ENCODE measurements at places on chromosomes 6 and 20. TPM values are rescaled to one million over a fixed set of nuclear protein-coding genes. Genes with fewer than 3 reads are reported as not detected.

DNA sequence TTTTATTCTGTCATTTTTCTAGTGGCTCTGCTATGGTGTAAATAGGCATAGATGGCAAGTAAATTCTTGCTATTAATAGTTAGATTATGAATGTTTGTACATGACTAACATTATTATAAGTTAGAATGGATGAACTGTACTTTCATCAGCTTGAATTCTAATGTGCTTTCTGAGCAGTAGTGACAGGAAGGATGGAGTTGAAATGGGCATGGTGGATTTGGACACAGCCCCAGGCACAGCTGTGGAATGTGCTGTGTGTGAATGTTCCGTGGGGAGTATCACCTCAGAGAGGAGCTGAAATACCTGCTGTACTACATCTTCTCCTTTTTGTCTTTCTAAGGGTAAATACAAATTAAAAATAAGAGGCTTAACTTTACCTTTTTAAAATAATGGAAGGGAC is 66.8 kb downstream of the FBXO5 start:
- no peak for DNase-seq

- no peak for DNase-seq
These were observed 26.8 kb upstream of the TBX18 start for GRCh38 chr6:84791233-84791632.

GRCh38 chr20:44997668-44998067 is 31.4 kb downstream of the STK4 start:
- DNase-seq, result no peak

DNA sequence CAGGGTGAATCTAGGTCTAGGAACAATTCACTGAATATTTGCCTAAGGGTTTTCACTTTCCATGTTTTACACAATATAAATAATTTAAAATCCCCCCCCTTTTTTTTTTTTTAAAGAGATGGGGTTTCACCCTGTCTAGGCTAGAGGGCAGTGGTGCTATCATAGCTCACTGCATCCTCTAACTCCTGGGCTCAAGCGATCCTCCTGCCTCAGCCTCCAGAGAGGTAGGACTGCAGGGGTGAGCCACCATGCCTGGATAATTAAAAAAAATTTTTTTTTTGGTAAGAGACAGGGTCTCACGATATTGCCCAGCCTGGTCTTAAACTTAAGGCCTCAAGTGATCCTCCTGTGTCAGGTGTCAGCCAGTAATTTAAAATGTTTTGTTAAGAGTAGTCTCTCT is 17.8 kb downstream of the QKI start:
- no peak for DNase-seq

TP53INP2 gene
- total RNA-seq, result 60.9 TPM
